ENCODE measurements at places on chromosomes 3 and 15.

DNA sequence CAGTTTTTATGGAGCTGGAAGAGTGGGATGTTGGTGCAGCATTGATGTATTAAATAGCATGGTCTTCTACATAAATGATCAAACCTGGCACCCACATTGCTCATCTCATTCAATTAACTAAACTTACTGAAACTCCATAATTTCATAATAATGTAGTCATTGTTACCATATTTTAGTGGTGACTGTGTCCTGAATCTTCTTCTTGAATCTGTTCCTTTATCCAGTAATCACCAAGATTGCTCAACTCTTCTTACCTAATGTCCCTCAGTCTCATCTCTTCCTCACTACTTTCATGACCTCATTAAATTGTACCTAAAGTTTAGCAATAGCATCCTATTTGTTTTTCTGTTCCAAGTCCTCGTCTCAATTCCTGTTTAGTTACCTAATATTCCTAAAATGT is 69.8 kb downstream of the FGF7 start:
- DNase-seq = peak; percentile 42

DNA sequence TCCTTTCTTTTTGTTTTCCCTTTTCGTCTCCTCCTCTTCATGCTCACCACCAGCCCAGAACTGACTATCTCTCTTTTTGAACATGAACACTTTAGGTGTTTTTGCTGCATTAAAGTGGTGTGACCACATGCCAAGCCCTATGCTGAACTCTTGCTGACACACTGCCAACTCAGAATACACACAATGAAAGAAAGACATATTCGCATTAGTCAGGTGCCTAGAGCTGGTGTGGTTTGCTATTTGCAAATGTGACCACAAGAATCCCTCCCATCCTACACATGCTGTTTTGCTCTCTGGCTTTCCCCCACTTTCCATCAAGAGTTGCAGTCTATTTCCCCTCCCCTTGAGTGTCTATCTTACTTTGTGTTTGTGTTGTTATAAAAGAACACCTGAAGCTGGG is 967.8 kb upstream of the CFAP20DC start:
- DNase-seq = peak; percentile 86

DNA sequence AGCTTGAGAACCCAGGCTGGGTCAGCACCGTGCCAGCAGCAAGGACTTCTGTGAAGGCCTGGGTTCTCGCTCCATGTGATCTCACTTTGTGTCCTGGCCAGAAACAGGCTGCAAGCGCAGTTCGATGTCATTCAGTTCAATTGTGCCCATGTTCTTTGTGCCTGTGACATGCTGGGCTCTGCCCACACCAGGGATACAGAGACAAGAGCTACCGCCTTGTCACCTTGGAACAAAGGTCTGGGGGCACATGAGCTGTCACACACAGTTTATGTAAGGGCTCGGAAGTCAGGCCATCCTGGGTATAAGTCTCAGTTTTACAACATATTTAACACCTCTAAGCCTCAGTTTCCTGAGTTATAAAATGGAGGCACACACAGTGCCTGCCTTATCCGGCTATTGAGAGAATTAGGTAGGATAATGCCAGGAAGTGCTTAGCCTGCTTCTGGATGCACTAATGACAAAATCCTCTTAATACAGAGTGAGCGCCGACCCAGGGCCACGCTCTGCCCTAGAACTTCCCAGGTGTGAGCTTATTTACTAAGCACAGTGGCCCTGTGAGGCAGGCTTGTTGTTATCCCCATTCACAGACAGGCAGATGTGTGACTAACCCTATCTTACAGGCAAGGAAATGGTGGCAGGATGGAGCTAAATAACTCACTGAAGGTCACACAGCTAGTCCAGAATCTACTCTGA is 50.4 kb upstream of the LIMD1 start:
- DNase-seq = no peak

- no peak for DNase-seq
Observed at GRCh38 chr3:42122261-42123011, 31.3 kb downstream of the TRAK1 start.

DNA sequence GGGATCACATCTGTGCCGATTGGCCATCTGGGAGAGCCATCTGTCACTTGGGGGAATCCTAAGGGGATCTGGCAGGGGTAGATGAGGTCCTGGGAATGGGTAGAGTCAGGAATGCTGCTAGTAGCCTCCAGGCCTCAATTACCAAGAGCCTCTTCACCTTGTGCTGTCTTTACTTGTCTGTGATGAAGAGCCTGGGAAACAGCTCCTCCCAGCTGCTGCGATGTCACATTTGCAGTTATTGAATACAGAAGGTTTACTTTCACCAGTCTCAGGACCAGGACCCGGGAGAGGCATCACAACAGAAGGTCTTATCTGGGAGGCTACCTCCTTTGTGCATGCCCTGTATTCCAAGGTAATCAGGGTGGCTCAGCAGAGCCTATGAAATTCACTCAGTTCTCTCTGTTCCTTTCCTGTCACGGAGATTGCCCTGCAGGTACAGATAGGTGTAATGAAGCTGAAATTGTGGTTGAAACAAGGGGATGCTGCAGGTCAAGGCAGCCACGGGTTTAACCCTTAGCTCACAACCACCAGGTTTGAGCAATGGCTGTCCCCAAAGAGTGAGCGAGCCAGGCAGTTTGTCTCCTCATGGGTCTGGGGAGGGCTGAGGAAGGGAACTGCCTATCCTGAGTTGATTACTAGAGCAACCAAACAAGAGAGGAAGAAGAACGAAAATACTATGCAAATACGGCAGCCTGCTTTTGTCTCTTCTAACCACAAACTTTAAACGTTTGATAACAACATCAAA is 298.9 kb upstream of the RORA start:
- DNase-seq = no peak

DNA sequence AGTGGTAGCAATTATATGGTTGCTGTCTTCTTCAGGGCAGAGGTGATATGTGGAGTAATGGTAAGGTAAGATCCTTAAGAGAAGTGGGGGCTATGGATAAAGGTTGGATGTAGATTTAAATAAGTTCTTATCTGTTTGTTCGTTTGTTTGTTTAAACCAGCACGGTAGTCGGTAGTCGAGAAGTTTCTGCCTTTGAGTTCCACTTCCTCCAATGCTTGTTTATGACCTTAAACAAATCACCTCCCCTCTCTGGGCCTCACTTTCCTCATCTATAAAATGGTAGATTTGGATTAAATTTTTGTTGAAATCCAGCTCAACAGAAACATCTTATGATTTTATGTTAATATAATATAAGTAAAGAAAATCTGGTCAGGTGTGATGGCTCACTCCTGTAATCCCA is 11.8 kb downstream of the DAPK2 start:
- no peak for DNase-seq

DNA sequence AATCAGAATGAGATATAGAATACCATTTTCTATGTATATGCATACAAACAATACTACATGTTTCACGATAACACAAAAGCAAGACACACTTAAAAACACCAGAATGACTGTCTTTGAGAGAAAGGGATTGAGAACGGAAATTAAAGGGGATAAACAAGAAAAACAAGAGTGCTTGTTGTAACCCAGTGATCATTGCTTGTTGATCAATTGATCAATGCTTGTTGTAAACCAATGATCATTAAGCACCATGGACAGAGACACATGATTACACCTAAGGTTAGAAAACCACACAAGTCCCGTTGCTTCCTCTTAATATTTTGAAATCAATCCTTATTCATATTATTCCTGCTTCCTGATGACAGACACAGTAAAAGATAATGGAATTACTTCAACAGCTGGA is 1.1 kb upstream of the OR4F15 start:
- peak; percentile 46 for DNase-seq

DNA sequence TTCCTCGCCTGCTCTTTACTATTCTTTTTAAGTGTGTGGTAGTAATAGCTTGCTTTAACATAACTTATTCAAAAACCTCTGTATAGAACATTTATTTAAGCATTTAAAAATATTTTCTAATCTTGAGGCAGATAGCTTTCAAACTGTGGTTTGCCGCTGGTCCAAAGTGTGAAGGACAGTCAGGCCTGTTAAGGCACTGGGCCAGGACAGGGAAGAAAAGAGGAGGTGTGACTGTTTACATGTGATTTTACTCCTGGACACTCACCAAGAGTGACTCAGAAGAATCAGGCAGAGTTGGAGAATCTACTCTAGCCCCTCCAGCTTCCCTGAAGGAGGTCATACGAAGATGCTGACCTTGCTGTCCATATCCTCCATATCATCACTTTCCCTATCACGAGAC is 44.7 kb downstream of the CEP152 start:
- peak; percentile 30 for DNase-seq

- DNase-seq = peak; percentile 82
Observed at GRCh38 chr3:21752749-21753347, 1.8 kb upstream of the ZNF385D start.

Measured in renal cortical epithelial cell (primary cell).